HTR-8/SVneo (cell line): ENCODE measurements at places on chromosomes 2 and 18.

DNA sequence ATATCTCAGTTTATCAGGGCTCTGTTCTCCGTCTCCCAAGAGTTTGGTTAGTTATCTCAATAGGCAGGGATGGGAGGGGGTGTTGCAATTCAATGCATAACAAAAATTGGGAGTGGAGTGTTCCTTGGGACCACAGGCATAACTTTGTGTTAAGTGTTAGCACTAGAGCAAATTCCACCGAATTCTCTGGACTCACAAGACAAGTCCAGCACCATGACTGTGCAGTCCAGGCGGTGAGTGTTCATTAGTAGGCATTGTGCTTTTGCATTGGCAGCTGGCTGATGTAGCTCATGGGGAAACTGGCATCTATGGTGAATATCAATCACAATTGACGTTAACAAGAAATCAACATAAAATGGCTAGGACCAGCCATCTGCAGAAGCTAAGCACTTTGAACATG is 79.0 kb upstream of the CABLES1 start:
- no peak for DNase-seq

DNA sequence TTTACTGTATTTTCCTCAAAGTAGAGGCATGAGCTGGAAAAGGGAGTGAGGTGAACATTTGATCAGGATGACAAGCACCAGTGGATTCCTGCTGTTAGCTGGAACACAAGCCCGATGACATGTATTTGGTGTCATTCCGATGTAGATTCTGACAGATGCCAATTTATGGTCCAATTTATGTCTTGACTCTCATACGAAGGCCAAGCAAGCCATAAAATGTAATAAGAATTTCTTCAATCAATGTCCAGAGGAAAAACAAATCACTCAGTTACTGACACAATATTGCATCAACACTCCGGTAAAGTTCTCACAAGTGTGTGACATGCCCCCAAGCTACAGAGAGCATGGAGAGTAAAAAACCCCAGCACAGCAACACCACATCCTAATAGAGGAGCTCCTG is 138.3 kb upstream of the ZNF521 start:
- DNase-seq, result no peak

DNA sequence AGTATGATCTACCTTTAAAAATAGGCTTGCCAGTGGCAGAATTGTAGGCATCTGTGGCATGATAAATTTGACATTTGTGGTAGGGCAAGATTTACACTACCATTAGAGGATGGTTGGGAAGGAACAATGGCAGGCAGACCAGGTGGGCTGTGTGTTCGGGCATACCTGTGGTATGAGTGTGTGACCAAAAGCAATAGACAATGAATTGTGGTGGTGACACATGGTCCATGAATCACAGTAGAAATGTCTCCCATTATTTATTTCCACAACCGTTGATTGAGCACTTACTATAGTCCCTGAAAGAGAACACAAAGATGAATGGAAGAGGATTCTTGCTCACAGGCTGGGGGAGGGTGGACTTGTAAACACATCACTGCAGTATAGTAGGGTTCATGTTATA is 29.9 kb upstream of the RUFY4 start:
- no peak for DNase-seq

- DNase-seq, result no peak
These were observed 95.3 kb upstream of the RNF152 start for GRCh38 chr18:61988100-61988499.

DNA sequence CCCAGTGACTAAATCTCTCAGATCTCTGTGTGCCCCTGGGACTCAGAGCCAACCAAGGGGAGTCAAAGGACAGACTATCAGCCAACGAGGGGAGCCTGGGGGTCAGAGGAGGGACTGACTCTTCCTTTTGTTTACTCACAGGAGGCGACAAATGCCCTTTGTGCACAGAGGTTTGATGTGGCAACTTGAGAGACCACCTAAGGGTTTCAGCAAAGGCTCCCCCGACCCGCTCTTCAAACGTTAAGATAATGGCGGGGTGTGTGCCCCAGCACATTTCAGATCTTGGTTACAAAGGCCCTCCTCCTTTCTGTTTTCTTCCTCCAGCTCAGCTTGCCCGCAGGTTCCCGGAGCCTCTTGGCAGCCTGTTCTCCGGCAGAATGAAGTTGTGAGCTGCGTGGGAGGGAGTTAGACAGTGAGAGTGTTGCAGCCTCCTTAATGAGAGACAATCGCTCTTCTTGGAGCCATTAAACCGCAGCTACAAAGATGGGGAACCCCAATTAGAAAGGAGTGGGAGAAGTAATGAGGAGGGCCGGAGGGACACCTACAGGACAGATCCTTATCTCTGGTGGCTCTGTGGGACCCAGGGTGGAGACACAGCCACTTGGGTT is 76.2 kb downstream of the KIAA2012 start:
- no peak for DNase-seq

- DNase-seq, result no peak
These were observed 44.9 kb downstream of the SERTAD2 start for GRCh38 chr2:64608867-64609226.

GRCh38 chr2:3626118-3626811 is 31.4 kb downstream of the COLEC11 start:
- no peak for DNase-seq

GRCh38 chr18:24459772-24460171 is 665 bp upstream of the HRH4 start:
- DNase-seq, result no peak

DNA sequence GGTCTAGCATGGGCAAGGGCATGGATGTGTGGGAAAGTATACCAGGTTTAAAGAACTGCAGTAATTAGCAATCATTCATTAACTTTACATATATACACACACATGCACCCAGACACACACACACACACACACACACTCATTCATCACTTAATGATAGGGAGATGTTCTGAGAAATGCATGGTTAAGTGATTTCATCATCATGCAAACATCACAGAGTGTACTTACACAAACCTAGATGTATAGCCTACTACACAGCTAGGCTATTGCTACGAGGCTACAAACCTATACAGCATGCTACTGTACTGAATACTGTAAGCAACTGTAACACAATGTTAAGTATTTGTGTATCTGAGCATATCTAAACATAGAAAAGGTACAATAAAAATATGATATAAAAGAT is 83.6 kb downstream of the COLEC12 start:
- no peak for DNase-seq

DNA sequence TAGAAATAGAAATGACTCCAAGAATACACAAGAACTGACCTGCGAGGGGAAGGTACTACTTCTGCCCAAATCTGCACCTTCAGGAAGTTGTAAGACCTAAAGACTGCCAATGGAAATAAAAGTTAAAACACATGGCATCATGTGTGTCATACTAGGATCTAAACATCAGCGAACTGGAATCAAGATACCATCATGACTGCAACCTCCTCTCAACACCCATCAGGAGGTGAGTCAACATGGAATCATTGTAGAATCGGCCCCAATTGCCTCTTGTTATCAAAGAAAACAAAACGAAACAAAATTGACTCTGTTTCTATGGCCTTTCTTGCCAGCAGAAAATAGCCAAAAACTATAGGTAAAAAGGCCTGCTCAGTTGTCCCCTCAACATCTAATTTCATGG is 15.1 kb downstream of the RDH14 start:
- DNase-seq, result no peak

- no peak for DNase-seq
These were observed 272.8 kb upstream of the MMADHC start for GRCh38 chr2:149860276-149860921.

GRCh38 chr2:175929850-175930249 is 72.2 kb downstream of the LNPK start:
- DNase-seq, result no peak

DNA sequence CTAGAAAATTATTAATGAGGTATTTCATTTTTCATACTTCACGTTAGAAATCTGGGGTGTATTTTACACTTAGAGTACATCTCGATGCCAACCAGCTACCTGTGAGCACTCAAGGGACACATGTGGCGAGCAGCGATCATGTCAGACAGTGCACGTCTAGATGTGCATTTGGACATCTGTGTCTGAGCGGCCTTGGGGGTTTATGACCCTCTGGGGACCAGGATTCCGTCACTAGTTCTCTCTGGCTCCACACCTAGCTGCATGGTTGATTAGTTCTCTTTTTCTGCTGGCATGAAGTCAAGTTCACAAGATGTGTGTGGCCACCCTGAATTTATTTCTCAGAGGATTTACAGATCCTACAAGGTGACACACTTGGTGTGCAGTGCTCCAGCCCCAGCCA is 192.2 kb downstream of the TSN start:
- no peak for DNase-seq

DNA sequence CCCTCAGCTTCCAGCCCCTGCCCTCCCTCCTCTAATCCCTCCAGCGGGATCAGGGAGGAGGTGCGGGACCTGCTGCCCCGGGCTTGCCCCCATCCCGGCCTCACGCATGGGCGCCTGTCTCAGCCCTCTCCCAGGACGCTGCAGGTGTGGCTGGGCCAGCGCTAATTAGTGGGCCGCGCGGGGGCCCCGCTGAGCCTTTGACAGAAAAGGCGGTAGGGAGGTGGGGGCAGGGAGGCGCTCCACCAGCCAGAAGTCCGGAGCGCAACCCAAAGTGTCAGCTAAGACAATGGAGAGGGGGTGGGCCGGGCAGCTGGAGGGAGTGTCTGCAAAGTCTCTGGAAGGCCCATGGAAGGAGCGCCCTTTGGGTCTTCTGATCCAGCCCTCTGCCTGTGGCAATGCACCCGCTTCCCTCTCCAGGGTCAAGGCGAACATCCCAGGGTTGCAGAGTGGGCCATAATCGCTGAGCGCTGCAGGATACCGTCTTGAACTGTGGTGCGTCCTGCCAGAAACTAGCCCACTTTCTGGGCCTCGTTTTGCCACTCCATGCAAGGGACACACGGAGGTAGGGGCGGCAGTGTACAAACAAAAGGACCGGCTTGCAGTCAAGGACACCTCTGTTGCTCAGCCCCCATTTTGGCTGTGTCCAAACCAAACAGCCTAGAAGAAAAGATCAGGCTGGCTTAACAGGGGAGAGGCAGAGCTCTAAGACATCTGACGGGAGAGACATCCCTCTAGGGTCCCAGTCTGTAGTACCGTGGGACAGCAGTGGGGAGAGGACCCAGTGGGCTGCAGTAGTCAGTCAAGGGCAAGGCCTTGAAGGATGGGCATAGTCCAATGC is 3.5 kb downstream of the ATP6V1B1 start:
- DNase-seq, result no peak

- DNase-seq, result no peak
These were observed 130.6 kb upstream of the CDH7 start for GRCh38 chr18:65620076-65620696.

DNA sequence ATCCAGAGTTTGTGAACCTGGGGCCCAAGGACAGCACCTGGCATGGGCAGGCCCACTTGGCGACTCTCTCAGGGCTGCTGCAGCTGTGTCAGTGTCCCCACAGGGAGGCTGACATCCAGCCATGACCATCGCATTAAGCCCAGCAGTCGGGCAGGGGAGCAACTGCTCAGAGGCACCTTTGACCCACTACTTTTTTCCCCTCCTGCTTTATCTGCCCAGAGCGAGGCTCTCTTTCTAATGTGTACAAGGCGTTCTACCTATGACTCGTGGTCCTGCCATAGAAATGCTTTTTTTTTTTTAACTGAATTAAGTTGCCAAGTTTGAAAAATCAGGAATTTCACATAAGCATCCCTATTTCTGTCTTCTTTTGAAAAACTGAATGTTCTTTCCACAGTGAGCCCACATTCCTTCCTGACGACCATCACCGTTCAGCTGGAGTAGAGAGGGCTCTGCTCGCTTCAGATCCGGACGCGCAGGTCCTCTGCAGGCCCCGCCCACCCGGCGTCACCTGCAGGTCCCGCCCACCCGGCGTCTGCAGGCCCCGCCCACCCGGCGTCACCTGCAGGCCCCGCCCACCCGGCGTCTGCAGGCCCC is 403 bp upstream of the CLUL1 start:
- DNase-seq, result peak; percentile 41

GRCh38 chr2:212940816-212941215 is 210.6 kb downstream of the IKZF2 start:
- DNase-seq, result peak; percentile 3
